ENCODE measurements at places on chromosomes 2 and 18.
A peak's percentile ranks its signal among the peaks of the same experiment; 100 is the strongest.

GRCh38 chr18:34828093-34828492 is 118.0 kb downstream of the DTNA start:
- no peak for DNase-seq

GRCh38 chr2:168039881-168040280 is 207.5 kb downstream of the STK39 start:
- DNase-seq, result no peak

- DNase-seq, result no peak
Observed at GRCh38 chr18:65620076-65620696, 130.6 kb upstream of the CDH7 start.

DNA sequence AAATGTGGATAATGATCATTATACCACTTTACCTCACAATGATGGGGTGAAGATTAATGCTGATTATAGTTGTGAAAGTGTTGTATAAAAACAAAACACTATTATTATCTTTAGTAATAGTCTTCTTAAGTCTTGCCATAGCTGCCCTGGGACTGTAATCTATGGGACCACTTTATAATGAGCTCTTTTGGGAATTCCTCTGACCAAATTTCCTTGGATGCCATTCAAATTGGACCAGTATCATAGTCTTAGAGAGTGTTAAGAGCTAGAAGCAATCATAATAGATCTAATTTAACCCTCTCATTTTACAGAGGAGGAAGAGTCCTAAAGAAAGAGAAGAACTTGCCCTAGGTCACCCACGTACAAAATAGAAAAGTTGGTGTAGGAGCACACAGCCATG is 457.7 kb upstream of the SLC14A2 start:
- DNase-seq, result no peak

- peak; percentile 32 for DNase-seq
Observed at GRCh38 chr2:207768168-207768865, 1.4 kb downstream of the FZD5 start.

GRCh38 chr18:12359515-12359927 is 17.5 kb downstream of the AFG3L2 start:
- DNase-seq, result no peak

GRCh38 chr2:127638361-127639110 is 7.4 kb upstream of the GPR17 start:
- DNase-seq, result no peak

- no peak for DNase-seq
Observed at GRCh38 chr18:58570360-58571064, 58.4 kb downstream of the ALPK2 start.

DNA sequence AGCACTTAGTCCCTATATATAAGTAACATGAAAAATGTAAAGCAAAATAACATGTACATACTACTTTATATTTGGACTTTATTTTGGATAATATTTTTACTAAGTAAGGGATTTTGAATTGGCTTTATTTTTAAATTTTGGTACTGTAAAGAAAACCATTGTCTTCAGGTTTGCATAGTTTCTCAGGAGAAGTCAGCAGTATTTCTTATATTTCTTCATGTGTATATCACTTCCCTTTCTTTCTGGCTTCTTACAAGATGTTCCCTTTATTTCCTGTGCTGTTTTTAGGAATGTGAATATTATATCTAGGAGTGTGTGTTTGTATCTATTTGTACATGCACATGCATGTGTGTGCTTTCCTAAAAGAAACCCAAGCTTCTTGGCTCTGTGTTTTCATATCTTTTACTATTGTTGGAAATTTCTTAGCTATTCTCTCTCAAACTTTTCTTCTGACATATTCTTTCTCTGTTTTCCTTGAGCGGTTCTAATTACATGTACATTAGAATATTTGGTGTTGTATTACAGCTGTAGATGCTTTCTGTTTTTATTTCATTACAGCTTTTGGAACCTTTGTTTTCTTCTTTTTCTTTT is 1549.7 kb upstream of the ACVR2A start:
- no peak for DNase-seq

All from NCI-H2081 (cell line).